ENCODE measurements at places on chromosomes 7 and 10.

- DNase-seq: no peak
Measured at GRCh38 chr10:52525761-52526160, 211.7 kb downstream of the DKK1 start.

DNA sequence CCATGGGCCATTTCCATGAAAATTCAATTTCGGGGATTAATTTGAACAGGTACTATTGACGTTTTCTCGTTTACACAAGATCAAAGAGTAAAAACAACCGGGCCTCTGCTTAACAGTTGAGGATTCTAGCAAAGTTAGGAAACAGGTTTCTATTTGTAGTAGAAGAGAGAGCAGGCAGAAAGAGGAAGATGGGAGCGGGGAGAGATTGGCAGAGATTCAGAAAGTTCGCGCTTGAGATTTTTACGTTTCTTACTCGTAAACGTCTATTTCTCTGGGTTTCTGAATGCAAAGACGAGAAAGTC is 571 bp upstream of the VWC2 start:
- DNase-seq: no peak

DNA sequence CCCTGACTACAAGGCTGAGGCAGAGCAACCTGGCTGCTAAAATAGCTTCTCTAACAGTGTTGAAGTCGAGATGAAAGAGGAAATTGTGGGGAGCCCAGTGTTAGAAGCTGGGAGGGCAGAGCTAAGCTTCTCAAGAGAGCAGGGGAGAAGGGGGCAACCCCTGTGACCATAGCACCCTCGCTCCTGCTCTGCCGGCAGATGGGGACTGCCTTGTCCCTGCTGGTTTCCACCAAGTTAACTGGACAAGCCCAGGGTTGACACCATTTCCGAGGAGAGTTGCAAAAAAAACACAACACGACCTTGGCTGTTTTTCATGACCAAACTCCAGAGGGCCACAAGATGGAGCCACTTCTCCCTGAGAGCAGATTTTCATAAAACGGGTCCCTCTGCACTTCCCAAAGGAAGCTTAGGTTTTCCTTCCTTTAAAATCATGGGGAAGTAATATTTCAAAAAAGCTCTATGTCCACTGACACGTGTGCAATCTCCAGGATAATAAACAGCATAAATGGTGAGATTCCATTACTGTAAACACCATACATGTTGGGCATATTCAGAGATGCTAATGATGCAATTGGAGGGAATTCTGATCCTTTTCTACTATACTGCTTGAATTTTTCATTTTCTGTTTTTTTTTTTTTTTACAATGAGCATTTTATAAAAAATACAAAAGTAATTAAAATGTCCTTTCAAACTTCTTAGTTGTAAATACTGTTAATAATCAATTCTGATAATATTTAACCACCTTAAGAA is 140.4 kb downstream of the PIP4K2A start:
- DNase-seq: no peak

GRCh38 chr7:96899108-96899507 is 106.2 kb upstream of the DLX6 start:
- no peak for DNase-seq

DNA sequence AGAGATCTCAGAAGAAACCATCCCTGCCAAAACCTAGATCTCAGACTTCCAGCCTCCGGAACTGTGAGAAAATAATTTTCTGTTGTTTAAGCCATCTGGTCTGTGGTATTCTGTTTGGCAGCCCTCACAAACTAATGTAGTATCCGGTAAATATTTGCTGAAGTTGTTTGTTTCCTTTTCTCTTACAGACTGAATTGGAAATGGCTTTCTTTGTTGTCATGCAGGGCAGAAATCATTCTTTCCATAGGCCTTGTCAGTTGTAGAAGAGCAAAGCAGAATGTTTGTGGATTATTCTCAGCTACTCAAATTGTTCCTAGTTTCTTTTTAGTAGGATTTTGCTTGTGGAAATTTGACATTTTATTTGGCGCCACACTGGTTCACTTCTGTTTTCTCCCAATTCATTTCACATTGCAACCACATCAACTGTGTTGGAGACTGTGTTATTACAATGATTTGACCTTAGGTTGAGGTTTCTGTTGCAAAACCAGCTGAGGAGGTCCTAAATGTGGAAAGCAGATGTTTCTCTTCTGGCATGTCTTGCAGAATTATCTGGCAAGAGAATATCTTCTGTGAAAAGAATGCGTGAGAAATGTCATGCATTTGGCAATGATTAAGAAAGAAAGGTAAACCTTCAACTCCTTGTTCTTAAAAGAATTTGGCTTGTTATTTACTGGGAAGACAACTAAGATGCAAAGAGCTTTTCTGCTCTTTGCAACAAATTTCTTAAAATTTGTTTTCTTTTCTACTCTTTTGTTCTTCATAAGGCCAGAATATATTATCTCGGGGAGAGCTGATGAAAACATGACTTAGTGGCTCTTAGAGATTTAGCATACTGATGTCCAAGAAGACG is 25.8 kb downstream of the ACTA2 start:
- DNase-seq: no peak

GRCh38 chr10:79128923-79129305 is 60.1 kb downstream of the ZMIZ1 start:
- no peak for DNase-seq

Measured in activated CD4-positive, alpha-beta T cell treated with anti-CD3 and anti-CD28 coated beads, Interleukin-2, amount 10 ng/mL, durations not matched to agents 24 days and 14 days (primary cell).